ENCODE measurements at places on chromosomes 5 and 9.

DNA sequence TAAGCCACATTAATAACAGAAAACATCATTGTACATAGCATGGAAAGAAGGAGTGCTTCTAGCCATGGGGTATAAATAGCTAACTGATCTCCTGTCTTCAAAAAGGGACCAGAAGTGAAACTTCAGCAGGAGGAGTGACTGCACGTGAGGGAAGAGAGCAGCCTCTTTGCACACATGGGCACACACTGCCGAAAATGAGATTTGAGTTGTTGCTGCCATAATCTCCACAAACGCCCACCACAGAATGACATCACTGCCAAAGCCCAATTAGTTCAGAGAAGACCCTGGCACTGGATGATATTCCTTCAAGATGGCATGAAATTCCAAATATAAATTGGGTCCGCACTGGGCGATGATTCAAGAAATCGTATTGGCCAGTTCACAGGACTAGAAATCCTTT is 238.9 kb upstream of the NR4A3 start:
- no peak for DNase-seq

DNA sequence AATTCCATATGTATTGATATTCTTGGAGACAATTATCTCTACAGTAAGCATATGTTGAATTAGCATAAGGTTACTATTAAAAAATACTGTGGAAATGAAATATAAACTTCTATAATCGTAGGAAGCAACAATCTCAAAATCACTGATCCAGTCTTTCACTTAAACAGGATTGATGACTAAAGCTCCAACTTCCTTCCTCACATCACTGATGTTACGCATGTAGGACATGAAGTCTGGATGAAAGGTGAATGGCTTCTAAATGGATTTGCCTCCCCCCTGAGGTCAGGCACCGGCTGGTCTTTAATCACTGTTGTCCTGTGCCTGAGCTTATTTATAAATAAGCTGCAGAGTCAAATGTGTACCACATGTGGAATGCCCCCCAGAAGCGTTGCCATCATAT is 157.1 kb upstream of the NFIB start:
- no peak for DNase-seq

DNA sequence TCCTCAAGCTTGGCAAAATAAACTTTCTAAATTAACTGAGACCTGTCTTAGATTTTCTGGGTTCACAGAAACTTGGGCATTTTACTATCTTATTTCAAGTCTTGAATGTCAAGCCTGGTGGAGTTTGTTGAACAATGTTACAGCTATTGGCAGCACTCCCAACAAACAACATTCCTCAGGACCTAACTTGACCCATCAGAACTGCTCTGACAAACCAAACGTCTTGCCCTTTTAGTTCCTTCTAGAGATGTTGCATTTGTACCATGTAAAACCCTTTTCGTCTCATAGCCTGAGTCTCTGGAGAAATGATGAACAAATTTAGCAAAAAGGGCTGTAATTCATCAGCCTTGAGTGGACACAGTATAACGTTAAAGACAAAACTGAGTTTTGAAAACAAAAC is 51.1 kb downstream of the GNA14 start:
- no peak for DNase-seq

- DNase-seq: no peak
Observed at GRCh38 chr9:94741866-94742265, 15.4 kb downstream of the AOPEP start.

- no peak for DNase-seq
Observed at GRCh38 chr5:151622367-151623088, 31.4 kb upstream of the FAT2 start.

DNA sequence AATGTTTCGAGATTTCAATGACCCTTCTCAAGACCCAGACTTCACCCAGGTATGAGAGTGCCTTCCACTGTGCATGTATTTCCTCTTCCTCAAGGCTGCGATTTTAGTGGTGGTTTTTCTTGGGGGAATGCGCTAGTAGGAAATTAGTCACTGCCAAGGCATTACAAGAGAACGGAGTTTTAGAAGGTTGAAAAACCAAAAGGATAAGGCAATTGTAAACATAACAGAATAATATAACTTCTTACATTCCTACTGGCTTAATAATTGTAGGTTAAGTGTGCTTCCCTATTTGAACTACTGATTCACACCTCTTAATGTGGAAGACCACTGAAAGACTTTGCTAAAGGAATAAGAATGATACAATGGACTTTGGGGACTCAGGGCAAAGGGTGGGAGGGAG is 38.9 kb downstream of the ACO1 start:
- DNase-seq: no peak

DNA sequence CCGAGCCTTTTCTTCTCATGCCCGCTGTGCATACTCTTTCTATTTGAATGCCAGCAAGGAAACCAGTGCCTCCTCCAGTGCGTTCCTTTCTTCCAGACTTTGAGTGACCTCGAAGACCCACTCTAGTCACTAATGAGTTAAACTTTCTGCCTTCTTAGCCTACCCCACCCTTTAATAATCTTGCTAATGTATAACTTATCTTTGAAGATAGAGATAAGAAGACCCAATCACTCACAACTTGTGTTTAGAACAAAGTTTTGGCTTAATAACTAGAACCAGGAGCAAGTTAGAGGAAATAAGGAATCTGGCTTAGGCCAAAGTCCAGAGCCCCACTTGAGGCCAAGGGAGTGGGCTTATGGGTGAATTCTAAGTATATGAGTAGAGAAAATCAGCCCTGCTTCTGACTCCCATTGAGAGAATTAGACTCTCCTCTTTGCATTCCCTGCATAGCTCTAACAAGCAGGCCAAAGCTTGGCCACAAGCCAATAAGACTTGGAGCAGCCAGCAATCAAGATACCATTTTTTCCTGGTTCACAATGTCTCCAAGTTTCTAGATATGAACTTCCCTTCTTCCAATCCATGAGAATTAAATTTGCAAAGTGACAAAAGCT is 181.5 kb upstream of the PIK3R1 start:
- DNase-seq: peak; percentile 67

DNA sequence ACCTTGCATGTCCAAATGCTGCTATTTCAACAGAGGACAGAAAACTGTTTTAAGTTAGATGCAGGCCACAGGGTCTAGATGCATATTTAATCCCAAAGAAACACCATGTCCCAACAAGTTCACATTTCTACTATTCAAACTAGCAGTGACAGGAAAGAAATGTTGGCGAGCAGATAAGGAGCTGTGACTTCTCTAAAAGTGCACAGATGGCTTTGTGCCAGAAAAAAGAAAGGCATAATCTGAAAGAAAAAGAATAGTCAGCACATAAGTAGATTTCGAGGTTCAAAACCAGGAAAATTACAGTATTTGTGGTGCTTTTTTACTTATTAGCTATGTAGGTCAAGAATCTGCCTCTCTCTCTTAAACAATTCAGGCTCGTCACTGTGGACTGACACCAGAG is 178.3 kb downstream of the DNAH5 start:
- DNase-seq: no peak

DNA sequence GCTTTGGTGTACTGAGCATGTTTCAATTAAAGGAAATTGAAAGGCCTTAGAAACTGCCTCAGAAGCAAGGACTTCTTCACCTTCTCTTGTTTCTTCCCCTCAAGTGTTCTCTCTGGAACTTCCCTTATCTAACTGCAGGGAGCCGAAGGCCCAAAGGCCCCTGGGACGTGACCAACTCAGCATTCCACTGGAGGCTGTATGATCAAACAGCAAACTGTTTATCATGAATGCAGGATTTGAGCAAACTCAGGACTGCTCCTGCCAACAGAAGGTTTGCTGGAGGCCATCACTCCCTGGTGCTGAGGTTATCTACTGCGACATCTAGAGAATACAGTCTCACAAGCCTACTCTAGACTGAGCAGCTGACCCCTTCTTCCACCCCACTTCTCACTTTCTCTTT is 4.8 kb upstream of the CDH10 start:
- no peak for DNase-seq

GRCh38 chr5:151628112-151628823 is 37.1 kb upstream of the FAT2 start:
- no peak for DNase-seq

- DNase-seq: no peak
Observed at GRCh38 chr9:111548623-111549022, 23.6 kb downstream of the ZNF483 start.

- no peak for DNase-seq
Observed at GRCh38 chr5:164809821-164810220, 1304.4 kb downstream of the MAT2B start.

DNA sequence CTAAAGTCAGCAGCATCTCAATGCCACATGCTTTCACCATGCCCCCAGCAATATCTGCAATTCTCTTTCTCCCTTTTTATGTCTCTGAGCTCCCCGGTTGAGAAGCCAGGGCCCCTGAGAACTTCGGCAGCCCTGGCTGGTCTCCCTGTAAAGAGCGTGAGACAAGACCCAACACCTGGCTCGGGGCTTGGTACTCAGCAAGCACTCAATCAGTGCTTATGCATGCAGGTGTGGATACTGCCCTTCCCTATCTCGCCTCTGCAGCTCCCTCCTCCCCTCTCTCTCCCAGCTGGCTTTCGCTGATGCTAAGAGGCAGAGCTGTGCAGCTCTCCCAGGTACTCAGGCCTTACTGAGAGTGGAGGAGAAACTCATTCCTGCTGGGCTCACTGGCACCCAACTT is 41.7 kb upstream of the AKNA start:
- peak; percentile 19 for DNase-seq

GRCh38 chr5:129496421-129496820 is 36.3 kb downstream of the ADAMTS19 start:
- no peak for DNase-seq

DNA sequence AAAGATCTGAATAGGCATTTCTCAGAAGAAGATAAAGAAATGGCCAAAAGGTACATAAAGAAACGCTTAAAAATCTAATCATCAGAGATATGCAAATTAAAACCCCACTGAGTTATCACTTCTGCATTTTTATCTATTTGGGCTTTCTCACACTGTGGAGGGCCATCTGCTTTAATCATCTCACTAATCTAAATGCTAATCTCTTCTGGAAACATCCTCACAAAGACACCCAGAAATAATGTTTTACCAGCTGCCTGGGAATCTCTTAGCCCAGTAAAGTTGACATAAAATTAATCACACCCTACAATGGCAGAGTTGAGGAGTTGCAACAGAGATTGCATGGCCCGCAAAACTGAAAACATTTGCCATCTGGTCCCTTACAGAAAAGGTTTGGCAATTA is 407.9 kb upstream of the CYLC2 start:
- no peak for DNase-seq

GRCh38 chr5:88092358-88092757 is 176.3 kb downstream of the TMEM161B start:
- no peak for DNase-seq

DNA sequence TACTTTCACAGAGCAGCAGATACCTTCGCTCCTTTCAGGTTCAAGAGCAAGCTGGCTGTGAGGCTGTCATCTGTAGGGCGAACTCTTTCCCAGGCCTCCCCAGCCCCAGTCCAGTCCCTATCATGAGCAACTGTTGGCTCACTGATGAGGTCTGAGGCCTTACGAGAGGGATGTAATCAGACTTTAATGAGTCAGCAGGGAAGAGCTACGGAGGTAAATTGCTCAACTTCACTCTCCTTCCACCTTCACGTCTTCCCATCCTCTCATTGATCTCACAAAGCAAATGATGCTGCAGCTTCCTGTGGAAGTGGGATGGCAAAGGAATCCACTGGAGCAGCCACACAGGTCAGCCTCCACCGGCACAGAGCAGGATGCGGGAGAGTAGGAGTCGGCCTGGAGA is 130.7 kb upstream of the TBCA start:
- DNase-seq: no peak

GRCh38 chr5:172999974-173000373 is 16.4 kb downstream of the ATP6V0E1 start:
- DNase-seq: no peak

DNA sequence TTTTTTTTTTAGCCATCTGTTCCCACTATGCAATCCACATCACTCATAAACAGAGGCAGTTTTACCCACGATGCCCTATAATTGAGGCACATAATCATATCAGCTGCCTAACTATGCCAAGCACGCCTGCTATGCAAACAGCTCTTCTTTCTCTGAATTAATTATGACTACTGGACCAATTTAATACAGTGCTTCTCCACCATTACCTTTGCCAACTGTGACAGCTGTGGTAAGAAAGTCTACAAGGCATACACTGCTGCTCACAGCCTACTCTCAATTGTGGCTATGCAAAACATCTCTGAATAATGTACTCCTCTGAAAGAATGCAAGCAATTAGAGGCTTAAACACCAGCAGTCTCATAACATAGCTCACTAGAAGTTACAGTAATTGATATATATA is 97.1 kb downstream of the DTWD2 start:
- DNase-seq: no peak

- no peak for DNase-seq
Observed at GRCh38 chr9:29285818-29286217, 1712.5 kb upstream of the C9orf72 start.

- no peak for DNase-seq
Observed at GRCh38 chr9:3971391-3972082, 328.3 kb downstream of the GLIS3 start.

- DNase-seq: no peak
Observed at GRCh38 chr5:78065663-78066062, 228.8 kb downstream of the AP3B1 start.
